ENCODE measurements at places on chromosomes 6 and 20. TPM values are rescaled to one million over a fixed set of nuclear protein-coding genes. Genes with fewer than 3 reads are reported as not detected.

SLC17A1 gene
- not detected for total RNA-seq

PDE7B gene
- total RNA-seq: 0.27 TPM

C6orf52 gene
- total RNA-seq: 2.9 TPM

GSTA4 gene
- 10.9 TPM for total RNA-seq

SLC26A8 gene
- not detected for total RNA-seq

BAK1 gene
- 54.8 TPM for total RNA-seq

KCNK15 gene
- total RNA-seq: 0.14 TPM

KCNG1 gene
- total RNA-seq: 45.9 TPM

GSTA2 gene
- total RNA-seq: not detected

METTL24 gene
- 0.36 TPM for total RNA-seq

SYCP2 gene
- 0.27 TPM for total RNA-seq

OR2H2 gene
- total RNA-seq: not detected

KIF6 gene
- 1.2 TPM for total RNA-seq

PAK5 gene
- 0.19 TPM for total RNA-seq

TMEM170B gene
- total RNA-seq: 1.5 TPM

MAP3K4 gene
- 22.1 TPM for total RNA-seq

MOCS3 gene
- total RNA-seq: 6.3 TPM

TGM3 gene
- total RNA-seq: not detected

TDRD6 gene
- not detected for total RNA-seq

ID4 gene
- 12.0 TPM for total RNA-seq

FUT9 gene
- total RNA-seq: 0.20 TPM

ACSS2 gene
- total RNA-seq: 18.7 TPM

HLA-F gene
- total RNA-seq: 7.4 TPM

Data from astrocyte (in vitro differentiated cells and primary cell).